ENCODE measurements at places on chromosomes 2 and 18.
A peak's percentile ranks its signal among the peaks of the same experiment; 100 is the strongest.

DNA sequence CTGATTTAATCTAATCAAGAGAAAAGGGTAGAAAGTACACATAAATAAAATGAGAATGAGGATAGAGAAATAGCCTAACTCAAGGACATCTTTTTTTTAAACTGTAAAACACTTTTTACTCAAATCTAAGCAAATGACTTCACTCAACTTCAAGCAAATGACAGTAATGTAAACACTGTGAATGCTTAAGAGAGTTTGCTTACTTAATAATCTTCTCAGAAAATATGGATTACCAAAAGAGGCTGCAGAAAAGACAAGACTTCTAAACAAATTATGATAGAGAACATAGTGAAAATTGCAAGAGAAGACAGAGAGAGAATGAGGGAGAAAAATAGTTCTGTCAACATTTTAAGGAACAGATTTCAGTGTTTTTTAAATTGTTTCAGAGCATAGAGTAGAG lies 52.5 kb downstream of the FAM124B start:
- no peak for DNase-seq

GRCh38 chr2:71989671-71990070 lies 158.0 kb downstream of the CYP26B1 start:
- no peak for DNase-seq

GRCh38 chr2:201132518-201132917 lies 16.6 kb downstream of the CFLAR start:
- DNase-seq: no peak

GRCh38 chr2:44121899-44122298 lies 46.8 kb upstream of the PPM1B start:
- no peak for DNase-seq

DNA sequence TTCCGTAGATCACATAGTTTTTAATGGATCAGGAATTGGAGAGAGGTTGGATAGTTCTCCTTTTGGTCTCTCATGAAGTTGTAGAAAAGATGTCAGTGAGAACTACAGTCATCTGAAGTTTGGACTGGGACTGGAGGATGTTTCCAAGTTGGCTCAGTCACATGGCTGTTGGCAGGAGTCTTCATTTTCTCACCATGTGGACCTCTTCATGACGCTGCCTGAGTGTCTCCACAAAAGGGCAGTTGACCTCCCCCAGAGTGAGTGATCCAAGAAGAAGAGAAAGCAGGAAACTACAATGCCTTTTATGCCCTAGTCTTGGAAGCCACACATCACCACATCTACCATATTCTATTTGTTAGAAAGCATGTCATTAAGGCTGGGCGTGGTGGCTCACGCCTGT lies 171.7 kb downstream of the EPHA4 start:
- DNase-seq: no peak

GRCh38 chr2:203811491-203812221 lies 55.9 kb upstream of the CTLA4 start:
- DNase-seq: peak; percentile 91

DNA sequence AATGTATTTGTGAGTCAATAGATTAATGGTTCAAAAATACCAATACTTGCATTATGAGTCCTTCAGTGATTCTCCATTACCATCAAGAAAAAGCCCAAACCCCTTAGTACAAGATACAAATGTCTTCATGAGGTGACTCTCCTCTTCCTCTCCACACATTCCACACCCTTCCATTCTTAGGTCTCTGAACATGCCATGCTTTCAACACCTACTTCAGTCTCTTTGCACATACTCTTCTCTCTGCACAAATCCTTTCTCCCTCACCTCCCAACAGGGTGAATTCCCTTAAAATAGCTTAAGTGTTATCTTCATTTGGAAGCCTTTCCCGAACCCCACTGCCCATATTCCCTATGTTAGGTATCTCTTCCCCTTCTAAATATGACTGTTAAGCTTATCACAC lies 131.9 kb downstream of the ERBB4 start:
- DNase-seq: no peak

DNA sequence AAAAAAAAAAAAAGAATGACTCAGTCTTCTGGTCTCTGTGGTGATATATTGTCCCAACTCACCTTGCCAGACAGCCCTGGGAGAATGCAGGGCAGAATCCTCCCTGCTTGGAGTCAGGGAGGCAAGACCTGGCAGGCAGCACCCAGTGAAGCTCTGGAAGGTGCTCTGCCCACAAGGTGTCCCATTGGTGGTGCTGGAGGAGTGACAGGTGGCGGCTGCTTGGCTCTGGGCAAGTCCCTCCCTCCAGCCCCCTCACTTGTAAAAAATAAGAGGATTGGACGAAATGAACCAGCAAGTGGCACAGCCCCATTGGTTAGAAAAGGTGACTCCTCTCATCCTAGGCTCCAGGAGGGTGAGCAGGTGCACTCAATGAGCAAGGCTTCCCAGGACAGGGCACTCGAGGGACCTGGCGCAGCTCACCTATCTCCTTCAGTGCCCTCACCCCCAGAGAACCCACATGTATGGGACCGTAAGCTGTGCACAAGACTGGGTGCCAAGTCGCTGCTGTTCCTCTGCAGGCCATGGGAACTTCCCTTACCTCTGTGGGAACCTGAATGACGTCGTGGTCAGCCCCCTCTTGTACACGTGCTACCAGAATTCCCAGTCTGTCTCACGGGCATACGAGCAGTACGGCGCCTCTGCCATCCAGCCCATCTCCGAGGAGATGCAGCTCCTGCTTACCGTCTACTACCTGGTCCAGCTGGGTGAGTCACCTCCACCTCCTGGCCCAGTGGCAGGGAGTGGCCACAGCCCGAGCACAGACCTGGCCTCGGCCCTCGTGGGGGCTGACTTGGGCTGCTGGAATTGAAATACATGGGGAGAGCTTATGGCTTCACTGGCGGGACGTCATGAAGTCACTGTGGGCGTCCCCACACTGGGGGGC lies 54.6 kb downstream of the GREB1 start:
- no peak for DNase-seq

GRCh38 chr2:38765149-38765548 lies 12.9 kb upstream of the GEMIN6 start:
- DNase-seq: peak; percentile 72

DNA sequence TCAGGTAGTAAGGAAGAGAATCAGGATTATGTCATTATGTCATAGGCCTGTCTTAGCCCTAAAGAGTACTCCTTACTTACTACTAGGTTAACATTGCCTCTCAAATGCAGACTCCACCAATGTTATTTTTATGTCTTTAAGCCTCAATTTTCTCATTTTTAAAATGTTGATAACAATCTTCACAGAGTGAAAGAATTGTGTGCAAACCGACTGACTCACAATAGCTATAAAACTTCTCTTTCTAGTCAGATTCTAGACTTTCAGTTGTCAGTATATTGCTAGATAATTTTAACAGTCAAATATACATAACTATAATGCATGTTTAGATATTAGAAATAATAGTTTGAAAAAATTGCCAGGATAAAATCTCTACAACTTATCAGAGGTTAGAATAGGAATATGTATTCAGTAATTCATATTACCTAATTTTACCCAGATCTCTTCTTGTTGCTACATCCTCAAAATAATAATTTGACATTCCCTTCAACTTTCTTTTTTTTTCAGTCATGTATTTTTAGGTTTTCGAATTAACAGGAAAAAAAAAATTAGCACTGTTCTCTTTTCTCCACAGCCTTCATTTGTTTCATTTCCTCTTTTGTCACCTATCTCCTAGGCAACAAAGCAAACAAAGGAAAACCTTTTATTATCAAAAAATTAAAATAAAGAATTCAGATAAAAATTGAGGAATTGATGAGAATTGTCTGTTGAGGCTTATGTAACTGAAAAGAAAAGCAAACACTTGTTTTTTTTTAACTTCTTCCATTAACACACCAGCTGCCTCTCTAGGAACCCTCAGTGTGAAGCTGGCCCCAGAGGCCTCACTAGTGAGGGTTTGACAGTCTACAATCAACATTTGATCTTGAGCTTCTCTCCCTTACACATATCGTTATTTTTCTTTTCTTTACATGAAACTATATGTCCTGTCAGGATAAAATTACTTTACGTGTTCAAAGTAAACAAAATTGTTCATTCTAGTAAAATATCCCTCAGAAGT lies 279.0 kb downstream of the CALCRL start:
- no peak for DNase-seq

DNA sequence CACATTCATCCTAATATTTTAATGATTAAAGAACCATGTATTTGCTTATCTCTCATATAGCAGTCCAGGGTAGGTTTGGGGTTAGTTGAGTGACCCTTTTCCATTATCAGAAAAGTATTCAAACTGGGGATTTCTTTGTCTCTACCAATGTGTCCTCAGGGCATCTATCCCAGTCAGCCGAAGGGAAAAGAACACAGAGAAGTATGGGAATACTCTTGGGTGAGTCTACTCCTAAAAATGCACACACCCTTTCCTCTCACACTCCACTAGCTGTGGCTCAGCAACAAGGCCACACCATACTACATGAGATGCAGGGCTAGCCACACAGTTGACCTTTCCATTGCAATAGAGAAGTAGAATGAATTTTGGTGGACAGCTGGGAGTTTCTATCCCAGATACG lies 114.3 kb downstream of the NXPH2 start:
- DNase-seq: no peak

DNA sequence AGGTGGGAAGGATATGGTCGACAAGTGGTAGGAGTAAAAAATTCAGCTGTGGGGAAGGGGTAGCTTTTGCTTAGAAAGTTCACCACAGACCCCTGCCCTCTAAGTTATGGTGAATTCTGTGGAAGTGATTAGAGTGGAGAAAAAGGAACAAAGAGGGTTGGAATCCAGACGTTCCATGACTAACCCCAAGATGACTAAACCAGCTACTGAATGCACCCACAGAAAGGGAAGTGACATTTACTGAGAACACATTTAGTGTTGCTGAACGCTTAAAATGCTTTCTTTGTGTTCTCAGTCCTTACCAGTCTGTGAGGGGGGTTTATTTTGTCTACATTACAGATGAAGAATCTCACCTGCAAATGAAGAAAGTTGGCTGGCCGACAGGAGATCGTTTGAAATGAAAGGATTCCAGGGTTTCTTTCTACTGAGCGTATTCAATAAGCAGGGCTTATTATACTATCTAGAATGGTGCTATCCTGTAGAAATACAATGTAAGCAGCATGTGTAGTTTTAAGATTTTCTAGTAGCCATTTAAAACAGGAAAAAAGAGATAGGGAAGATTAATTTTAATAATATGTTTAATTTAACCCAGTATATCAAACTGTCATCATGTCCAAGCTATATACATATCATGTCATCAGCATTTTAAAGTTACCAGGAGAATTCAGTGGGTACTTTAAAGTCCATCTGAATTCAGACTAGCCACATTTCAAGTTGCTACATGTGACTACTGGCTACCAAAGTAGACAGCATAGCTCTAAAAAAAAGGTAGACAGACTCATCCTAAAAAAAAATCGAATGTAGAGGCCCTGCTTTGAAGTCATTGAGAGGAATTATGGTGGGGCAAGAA lies 60.1 kb downstream of the LIMS1 start:
- peak; percentile 96 for DNase-seq

DNA sequence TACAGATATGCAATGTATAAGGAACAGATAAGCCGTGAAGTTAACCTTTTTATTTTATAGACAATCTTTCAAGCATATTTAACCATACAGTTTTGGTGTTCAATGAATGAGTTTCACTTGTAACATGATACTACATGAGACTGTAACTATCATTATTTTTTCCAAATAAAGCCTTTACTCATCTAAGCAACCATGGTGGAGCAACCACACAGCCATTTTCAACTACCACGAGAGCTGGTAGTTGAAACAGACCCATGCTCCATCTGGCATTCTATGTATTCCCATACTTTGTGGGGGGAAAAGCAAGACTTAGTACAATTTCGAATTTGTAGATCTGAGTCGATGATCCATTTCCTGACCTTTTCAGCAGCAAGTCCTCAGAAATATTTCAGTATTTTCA lies 159.3 kb upstream of the RND3 start:
- DNase-seq: peak; percentile 12

- DNase-seq: no peak
Measured at GRCh38 chr2:137437386-137437785, 526.9 kb upstream of the HNMT start.

DNA sequence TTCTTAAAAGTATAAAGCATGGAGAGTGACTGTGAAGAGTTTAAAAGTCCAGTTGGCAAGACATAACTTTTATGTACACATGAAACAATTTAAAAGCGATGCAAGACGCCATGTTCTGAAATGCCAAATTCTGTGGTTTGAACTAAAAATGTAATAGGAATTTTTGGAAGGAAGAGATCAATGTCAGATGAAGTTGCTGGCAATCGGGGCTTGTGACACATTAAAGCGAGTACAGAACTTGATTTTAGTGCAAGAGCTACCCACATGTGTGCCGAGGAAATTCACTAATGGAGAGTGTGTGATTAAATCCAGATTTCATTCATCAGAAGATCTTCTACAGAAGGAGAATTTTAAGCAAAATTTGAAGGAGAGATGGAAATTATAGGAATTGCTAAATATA lies 220.2 kb upstream of the CCDC68 start:
- peak; percentile 60 for DNase-seq

DNA sequence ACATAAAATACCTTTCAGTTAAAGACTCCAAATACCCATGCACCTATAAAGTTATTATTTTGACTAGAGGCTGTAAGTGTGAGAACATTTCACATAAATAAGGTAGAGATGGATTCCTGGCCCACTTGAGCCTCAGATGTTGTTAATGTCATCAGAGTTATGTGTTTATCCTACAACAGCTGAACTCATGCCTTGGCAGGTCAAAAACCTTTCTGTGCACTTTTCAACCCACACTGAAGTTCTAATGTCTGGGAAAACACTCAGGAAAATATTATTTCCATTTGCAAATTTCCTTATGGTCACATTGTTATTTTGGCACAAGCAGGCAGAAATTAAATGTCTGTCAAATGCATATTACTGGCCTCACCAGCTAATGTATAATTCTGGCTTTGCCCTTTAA lies 209.2 kb downstream of the LNPK start:
- DNase-seq: no peak

- DNase-seq: no peak
Measured at GRCh38 chr18:49392352-49392751, 68.1 kb downstream of the DYM start.

DNA sequence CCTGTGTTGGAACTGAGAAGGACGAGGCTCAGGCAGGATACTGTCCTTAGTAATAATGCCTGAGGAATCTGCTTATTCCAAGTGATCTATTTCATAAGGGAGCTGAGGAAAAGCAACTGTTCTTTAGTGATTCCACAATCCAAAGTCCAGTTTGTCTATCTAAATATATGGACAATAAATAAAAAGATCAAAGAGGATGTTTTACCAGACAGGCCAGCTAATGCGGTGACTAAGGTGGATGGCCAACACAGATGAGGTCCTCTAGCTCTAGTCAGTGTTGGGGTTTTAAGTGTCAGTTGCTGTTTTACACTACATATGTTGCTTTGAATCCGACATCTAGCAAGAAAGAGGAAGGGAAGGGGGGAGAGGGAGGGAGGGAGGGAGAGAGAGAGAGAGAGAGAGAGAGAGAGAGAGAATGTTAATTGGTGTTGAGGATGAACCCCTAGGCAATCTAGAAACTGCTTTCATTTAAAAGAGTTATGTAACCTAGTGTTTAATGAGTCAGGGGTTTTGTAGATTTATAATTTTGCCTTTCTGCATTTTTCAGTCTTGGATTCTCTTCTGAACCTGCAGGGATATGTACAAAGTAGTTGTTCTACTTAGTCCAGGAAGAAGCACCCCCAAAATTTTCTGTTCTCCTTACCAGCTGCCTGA lies 27.0 kb upstream of the SCN1A start:
- DNase-seq: no peak

All from fibroblast of skin of scalp (primary cell).